ENCODE measurements at places on chromosomes 12 and 14.

DNA sequence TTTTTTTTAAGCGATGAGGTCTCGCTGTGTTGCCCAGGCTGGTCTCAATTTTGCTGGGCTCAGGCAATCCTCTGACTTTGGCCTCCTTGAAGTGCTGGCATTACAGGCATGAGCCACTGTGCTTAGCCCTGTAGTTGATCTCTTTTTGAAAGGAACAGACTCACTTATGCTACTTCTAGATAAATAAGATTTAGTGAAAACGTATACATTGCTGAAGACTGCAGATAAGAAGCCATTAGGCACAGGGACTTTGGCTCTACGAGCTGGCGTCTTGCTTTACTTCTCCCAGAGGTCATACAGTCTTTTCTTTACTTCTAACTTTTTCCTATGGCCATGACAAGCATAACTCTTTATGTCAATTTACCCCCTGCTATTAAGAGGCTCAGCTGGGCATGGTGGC lies 9.4 kb downstream of the PTGR2 start:
- DNase-seq, result no peak

DNA sequence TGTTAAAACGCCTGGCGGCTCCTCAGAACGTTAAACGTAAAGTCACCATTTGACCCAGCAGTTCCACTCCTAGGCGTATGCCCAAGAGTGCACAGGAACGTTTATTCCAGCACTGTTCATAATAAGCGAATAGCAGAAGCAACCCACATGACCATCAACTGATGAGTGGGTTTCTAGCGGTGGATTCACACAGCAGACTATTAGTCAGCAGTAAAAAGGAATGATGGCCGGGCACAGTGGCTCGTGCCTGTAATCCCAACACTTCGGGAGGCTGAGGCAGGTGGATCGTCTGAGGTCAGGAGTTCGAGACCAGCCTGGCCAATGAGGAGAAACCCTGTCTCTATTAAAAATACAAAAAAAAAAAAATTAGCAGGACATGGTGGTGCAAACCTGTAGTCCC lies 22.4 kb upstream of the FBRSL1 start:
- DNase-seq, result no peak

DNA sequence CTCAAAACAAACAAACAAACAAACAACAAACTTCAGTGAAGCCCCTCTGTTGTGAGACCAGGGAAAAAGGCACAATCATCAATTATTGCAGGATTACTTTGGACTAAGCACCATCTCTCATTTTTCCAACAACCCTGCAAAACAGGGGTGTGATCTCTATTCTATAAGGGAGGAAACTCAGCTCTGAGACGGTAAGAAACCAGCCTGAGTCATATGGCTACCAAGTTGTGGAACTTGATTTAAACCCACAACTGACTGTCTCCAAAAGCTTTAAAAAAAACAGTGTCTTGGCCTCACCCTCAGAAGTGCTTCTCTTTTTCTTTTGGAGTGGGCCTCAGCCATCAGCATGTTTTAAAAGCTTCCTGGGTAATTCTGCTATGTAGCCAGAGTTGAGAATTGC lies 49.8 kb downstream of the RIN3 start:
- DNase-seq, result no peak

- no peak for DNase-seq
Measured at GRCh38 chr12:5442251-5443006, 10.5 kb downstream of the NTF3 start.

DNA sequence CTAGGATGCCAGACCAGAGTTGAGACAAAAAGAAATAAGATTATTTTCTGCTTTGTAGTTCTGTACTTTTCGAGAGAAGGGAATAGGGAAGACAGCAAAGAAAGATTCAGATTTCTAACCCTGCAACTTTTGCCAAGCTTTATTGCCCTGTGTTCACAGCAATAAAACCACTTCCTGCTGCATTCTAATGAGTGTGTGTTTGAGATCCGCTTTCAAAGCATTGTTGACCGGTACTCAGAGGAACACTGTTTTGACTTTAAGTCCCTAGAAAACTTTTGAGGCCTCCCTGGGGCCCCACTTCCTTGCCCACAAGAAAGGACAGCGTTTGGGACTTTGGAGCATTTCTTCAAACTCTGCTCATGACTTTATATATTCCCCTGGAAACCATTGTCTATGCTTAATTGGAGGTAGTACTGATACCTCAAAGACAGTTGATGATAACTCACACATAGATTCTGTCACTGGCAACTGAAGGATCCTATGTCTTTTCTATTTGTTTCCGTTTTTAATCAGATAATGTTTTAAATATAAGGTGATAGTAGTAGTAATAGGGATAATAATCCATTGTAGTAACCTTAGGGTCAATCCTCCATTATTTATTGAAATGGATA lies 1.3 kb downstream of the RNASE6 start:
- DNase-seq, result no peak

DNA sequence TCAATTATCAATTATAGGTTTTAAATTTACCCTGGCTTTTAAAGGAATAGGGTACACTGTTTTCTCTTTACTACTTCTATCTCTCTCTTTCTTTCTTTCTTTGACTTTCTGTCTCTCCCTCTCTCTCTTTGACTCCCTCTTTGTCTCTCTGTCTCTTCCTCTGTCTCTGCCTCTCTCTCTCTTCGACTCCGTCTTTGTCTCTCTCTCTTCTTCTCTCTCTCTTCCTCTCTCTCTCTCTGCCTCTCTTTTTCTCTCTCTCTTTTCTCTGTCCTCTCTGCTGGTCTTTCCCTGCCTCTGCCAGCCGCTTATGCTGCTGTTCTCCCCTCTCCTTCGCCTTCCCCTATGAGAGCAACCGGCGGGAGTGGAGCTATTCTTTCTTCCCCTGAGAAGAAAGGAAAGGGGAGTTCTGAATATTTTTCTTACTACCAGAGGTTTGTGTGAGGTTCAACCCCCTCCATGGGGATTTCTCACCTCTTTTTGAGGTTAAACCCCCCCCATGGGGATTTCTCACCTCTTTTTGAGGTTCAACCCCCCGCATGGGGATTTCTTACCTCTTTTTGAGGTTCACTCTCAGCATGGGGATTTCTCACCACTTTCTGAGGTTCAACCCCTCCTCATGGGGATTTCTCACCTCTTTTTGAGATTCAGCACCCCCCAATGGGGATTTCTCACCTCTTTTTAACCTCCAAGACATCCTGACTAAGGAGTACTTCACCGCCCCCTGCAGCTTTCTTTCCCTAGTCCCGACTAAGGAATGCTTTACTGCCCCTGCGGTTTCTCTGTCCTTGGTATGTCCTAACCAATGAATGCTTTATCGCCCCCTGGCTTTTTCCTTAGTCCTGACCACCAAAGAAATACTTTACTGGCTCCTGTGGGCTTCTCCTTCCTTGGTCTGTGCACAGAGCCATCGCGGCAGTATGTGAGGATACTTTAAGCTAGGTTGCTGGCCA lies 27.4 kb upstream of the DDHD1 start:
- peak; percentile 51 for DNase-seq

DNA sequence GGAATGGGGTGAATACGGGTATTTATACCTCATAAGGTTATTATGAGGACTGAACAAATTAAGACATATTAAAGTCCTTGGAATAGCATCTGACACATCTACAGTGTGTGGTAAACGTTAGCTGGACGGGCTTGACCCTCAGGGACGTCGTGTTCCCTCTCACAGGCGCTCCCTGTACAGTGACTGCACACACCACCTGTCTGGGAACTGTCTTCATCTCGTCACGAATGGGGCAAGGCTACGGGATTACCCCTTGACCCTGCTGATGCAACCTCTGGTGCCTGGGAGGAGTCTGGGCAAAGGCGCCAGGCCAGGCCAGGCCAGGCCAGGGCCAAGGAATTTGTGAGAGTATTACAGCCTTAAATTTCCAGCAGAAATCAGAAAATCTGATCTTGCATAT lies 191.1 kb downstream of the CALM1 start:
- DNase-seq, result no peak

DNA sequence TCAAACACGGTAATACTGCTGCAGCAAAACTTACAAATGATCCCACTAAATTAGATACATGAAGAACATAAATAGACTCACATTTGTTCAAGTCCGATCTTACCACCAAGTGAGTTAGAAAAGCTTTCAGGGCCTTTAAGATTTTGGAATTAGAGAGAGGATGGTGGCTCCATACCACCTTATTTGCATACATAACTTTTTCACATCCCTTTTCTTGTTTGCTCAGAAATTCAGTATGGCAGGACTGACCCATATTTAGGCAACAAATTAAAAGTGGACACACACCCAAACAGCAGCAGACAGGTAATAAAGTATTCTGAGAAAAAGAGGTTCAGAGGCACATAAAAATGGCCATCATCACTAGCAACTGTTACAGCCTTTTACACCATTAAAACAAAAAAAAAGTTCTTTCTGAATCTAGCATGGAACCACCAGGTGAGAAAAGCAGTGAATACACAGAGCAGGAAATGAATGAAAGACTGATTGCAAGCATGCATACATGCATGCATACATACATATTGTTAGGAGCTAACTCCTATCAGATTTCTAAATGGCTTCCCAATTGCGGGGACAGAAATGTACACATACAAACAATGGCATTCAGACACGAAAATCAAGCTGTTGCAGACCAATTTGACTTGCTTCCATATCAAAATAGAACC lies 23.3 kb downstream of the STXBP6 start:
- no peak for DNase-seq

- no peak for DNase-seq
Measured at GRCh38 chr12:2396448-2396871, 343.7 kb downstream of the CACNA1C start.

DNA sequence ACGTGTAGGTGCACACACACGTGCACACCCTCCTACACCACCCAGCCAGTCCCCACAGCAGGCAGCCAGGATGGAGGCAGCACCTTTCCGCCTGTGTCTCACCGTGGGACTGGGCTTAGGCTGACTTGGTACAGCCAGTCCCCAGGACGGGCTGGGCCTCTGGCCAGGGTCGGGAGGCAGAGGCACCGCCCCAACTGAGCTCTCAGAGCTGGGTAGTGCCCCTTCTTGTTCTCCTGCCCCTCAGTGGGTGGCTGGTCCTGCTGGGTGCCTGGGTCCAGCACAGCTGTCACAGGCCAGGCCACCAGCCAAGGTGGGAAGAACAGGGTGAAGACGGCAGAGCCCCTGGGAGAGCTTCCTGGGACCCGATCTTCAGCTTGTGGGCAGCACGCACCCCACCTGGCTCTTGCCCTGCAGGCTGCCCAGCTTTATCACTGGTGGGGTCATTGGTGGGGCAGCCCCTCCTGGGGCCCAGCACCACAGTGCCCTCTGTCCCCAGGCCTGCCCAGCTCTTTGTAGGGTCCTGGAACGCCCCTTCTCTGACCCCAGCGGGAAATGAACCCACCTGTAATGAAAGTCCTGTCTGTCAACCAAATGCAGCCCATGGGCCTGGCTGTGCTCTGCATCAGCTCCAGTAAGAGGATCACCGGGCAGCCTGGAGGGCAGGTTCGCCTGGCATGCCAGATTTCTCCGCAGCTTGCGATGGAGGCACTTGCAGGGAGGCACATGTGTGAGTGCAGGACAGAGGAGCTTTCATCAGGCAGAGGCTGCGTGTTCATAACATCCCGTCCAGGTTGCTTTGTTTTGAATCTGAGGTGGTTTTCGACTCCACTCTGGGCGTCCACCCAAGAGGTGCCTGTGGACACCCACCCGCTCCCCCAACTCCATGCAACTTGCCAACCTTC lies 14.7 kb downstream of the CDCA4 start:
- DNase-seq, result no peak

DNA sequence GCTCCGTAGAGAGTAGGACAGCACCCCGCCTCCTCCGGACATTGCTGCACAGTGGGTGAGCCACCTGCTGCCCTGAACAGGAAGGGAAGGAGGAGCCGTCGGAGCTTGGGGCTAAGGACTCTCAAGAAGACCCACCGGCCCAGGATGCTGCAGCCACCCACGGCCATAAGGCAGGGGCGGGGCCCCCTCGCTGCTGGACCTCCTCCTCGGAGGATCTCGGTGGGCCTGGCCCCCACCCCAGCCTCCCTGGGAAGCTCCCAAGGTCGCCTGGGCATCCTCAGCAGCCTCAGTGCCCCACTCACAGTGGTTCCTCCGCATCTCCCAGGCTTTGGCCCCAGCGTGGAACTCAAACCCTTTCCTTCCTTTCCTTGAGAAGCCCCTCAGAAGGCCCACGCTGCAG lies 68.6 kb upstream of the DIO3 start:
- no peak for DNase-seq

- DNase-seq, result no peak
Measured at GRCh38 chr12:68580911-68581310, 29.8 kb upstream of the RAP1B start.

DNA sequence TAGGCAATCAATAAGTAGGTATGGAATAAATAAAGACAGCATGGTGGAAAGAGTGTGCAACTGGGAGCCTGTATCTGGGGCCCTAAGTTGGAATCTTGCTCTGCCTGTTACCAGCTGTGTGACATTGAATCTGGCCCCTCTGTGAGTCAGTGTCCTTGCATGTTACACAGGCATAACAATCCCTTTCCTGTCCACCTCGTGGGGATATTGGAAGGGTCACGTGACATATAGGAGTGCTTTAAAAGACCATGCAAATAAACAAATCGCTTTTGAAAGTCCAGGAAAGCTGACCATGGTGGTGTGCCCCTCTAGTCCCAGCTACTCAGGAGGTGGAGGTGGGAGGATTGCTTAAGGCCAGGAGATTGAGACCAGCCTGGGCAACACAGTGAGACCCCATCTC lies 51.1 kb upstream of the VRK1 start:
- no peak for DNase-seq

DNA sequence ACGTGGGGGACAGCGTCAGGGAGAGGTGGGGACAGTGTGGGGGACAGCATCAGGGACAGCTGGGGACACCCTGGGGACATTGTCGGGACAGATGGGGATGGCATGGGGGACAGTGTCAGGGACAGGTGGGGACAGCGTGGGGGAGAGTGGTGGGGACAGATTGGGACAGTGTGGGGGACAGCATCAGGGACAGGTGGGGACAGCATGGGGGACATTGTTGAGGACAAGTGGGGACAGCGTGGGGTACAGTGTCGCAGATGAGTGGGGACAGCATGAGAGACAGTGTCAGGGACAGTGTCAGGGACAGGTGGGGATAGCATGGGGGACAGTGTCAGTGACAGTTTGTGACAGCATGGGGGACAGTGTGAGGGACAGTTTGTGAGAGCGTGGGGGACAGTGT lies 240.9 kb downstream of the TMEM121 start:
- DNase-seq, result no peak

GRCh38 chr14:49420201-49420600 lies 166.0 kb downstream of the RPS29 start:
- peak; percentile 35 for DNase-seq

GRCh38 chr12:90672081-90672480 lies 282.9 kb downstream of the CCER1 start:
- DNase-seq, result no peak

- DNase-seq, result no peak
Measured at GRCh38 chr12:56375598-56376434, 13.2 kb upstream of the APOF start.

GRCh38 chr12:52628841-52629240 lies 10.5 kb upstream of the KRT73 start:
- no peak for DNase-seq
